ENCODE measurements at places on chromosomes 16 and 17.

- no peak for DNase-seq
These were observed 2.2 kb upstream of the MPG start for GRCh38 chr16:75580-76501.

DNA sequence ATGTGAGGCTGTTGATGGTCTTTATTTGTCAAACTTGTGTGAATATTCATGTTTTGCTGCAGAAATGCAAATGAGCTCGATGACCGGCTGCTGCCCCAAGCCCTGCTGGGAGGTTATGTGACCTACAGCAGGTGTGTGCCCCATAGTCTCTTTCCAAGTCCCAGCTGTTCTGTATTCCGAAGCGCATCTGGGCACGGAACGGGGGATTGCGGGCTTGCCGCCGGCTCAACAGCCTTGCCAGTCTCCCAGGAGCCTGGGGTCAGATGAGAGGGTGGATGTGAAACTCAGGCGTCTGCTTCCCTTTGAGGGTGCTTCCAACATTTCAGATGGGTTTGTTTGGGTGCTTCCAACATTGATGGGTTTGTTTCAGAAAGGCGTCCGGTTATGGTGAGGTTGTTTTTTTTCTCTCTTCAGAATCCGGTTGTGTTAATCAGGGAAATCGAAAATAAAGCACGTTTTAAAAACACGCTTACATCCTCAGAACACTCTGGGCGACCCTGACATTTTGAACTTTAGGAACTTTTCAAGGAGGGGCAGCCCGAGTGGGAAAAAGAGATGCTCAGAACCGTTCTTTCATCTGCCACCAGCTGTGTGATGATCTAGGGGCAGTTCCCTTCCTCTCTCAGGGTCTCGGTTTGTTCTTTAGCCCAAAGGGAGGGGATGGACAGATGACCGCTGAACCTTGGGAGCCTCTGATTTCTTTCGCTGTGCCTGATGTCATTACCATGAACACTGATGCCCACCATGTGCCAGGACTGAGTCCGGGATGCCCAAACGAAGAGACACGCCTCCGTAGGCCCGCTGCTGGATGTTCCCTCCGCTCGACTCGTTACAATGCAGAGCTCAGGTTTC lies 47.8 kb upstream of the AMZ2 start:
- DNase-seq = no peak

DNA sequence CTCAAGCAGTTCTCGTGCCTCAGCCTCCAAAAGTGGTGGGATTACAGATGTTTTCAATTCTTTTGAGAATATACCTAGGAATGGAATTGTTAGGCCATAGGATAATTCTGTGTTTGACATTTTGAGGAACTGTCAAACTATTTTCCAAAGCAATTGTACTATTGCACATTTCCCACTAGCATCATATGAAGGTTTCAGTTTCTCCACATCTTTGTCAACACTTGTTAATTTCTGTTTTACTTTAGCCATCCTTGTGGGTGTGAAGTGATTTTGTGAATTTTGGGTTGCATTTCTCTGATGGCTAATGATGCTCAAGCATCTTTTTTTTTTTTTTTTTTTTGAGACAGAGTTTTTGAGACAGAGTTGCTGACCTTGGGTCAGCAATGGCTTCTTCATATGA lies 6.2 kb downstream of the NT5M start:
- no peak for DNase-seq

- no peak for DNase-seq
These were observed 9.2 kb downstream of the CCDC42 start for GRCh38 chr17:8735336-8735939.

GRCh38 chr17:77319211-77320043 lies 178.7 kb downstream of the SEC14L1 start:
- DNase-seq = peak; percentile 57

DNA sequence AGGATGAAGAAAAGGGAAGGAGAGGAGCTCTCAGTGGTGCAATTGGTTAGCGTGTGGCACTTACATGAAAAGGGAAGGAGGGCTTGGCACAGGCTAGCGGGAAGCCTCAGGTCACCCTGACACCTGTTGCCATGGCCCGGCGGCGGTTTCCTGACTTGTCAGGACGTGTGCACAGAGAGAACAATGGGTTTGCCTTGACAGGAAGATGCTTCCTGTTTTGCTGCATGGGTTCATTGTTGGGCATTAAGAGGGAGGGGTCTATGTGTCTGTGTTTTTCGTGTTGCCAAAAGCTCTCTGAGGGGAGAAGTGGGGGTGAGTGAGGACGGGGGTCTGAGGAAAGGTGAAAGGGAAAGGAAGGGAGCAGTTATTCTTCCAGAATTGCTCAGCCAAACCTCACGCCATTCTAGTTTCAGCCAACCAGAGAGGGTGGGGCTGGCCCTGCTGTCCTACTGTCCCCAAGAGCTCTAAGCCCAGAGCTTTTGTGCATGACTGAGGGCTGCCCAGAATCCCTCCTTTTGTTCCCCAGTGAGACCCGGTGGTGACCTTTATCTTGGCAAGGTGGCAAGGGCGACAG lies 17.1 kb upstream of the CCR7 start:
- no peak for DNase-seq

GRCh38 chr16:86928523-86929011 lies 350.2 kb downstream of the FOXL1 start:
- DNase-seq = no peak
